Fibroblast of pulmonary artery (primary cell): ENCODE measurements at places on chromosomes 4 and X.

DNA sequence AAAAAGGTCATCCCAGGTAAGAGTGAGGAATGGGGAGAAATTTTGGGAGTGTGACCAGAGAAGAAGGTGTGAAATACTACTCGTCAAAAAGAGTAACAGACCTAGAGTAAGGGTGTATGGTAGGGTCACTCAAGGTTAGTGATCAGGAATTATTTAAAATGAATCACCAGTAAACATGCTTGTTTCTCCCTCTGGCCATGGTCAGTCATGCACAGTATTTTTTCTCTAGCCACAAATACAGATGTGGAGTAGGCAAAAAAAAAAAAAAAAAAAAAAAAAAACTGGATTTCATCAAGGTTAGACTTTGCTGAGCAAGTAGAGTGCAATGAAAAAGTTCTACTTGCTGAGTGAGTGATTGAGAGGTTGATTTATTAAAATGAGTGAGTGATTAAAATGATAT, 34.2 kb upstream of the SLIT2 start:
- no peak for DNase-seq

DNA sequence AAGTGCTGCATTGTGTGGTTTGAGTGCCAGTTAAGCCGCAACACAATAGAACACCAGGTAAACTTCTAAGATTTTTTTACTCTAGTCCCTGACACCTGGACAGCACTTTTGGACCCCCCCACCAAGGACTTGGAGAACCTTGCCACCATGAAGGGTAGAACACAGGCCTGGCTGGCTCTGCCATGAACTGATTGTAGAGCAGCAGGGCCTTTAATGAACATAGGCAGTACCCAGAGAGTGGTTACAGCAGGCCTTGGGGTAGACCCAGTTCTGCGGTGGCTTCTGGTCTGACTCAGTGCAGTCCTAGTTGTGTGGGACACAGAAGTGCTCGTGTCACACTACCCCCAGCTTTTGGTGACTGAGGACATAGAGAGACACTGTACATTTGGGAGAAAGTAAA, 648.3 kb downstream of the PCDH19 start:
- DNase-seq, result no peak

DNA sequence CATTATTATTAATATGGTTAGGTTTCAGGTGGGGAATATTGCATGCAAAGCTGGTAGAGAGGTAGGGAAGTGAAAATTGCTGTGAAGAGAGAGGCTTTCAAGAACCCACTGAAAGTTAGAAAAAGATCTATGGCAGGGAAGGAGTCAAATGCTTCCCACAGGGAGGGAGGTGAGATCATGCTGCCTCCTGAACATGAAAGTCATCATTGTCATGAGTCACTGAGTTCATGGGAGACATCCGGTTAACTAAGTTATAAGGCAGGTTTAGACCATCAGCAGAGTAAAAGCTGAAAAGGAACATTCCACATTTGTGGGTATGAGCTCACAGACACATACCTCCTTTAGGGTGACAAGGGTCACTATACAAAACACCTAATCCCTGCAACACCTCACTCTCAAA, 16.2 kb downstream of the GATB start:
- DNase-seq, result peak; percentile 89

DNA sequence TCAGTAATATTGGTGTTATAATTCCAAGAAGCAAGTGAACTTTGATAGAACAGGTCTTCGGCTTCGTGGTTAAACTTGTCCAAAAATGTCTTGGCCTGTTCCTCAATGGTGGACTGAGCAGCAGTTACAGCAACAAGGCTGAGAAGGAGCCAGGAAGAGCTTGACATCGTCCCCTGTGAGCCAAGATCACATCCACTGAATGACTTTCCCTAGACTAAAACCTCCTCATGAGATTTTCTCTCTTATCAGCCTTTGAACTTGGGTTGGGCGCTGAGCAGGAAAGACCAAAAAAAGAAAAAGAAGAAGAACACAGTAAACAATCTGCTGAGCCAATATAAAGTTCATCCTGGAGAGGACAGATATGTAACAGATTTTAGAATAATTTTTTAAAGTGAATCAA, at the start of gene ACE2:
TSS of gene ACE2 (minus strand) at position 216 of the 400 bp plus-strand sequence. CDS start at position 167, 49 bp downstream.
- no peak for DNase-seq

DNA sequence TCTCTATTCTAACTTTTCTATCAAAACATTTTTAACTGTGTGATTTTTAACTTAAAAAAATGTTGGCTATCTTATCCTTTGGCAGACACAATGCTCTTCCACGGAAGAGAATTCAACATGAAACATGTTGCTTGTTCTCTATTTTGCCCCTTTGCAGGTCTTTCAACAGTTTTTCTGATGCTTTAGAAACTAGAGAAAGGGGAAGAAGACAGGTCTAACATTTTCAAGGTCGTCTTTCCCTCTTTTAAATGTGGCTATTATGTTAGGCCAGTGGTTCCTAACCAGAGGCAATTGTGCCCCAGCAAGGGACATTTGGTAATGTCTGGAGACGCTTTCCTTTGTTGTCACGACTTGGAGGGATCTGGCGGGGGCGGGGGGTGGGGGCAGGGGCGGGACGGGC, 95.0 kb downstream of the SH3KBP1 start:
- no peak for DNase-seq

GRCh38 chrX:11050013-11050412, 61.1 kb upstream of the HCCS start:
- DNase-seq, result no peak

DNA sequence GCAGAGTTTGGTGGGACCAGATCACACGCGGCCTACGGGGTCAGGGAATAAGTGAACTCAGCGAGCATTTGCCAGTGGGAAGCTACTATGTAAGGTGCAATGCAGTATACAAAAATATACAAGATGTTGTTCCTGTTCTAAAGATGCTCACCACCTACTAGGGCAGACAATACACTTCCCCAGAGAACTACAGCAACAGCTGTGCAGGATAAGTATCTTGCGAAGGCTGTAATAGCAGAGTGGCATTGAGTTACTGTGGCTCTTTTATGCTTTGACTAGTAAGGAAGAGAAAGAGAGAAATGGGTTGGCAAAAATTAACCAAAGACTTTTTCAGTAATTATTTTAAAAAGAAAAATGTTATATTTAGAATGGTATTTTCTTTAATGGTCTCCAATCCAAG, 61.2 kb downstream of the CDS1 start:
- no peak for DNase-seq

DNA sequence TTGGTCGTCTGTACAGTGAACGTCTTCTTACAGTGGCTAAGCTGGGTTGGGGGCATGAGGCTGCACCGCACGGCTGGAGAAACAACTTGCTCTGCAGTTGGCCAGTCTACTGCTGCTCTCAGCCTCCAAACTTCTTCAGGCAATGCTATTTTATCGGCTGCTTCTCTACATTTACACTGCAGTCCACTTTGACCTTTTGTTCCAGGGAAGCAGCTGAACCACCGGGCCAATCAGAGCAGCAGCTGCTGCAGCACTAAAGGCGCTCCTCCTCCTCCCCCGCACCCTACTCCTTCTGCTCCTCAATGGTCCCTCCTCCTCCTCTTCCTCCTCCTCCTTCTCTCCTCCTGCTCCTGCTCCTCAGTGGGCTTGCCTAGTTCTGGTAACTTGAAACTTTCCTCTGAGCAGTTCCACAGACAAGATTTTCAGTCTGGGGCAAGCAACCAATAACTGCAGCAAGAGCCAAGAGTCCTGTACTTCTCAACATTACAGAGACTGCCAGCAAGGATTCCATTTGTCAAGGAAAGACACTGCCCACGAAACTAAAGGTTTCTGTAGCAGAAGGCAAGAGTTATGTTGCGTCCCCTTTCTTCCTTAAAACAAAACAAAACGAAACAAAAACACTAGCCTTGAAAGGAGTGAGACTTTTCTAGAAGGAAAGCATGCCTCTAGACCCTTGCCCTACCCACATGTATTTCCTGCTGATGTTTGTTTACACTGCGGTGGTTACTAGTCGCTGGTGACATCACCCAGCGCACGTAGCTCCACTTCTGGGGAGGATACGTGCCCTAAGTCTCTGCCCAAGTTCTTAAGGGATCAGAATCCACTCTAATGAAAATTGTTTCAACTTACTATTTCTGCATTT, 125.7 kb upstream of the NAP1L5 start:
- peak; percentile 98 for DNase-seq
